ENCODE measurements at places on chromosomes 6 and 20. TPM values are rescaled to one million over a fixed set of nuclear protein-coding genes. Genes with fewer than 3 reads are reported as not detected.

OR2J1 gene
- not detected for total RNA-seq

SMPDL3A gene
- 14.0 TPM for total RNA-seq

LAMP5 gene
- 0.69 TPM for total RNA-seq

TUBB1 gene
- total RNA-seq, result 0.03 TPM
